Activated CD4-positive, alpha-beta T cell treated with anti-CD3 and anti-CD28 coated beads for 48 hours (primary cell): ENCODE measurements at places on chromosomes 7 and 10.

- no peak for DNase-seq
Observed at GRCh38 chr10:79561257-79561656, 1.1 kb upstream of the SFTPA2 start.

DNA sequence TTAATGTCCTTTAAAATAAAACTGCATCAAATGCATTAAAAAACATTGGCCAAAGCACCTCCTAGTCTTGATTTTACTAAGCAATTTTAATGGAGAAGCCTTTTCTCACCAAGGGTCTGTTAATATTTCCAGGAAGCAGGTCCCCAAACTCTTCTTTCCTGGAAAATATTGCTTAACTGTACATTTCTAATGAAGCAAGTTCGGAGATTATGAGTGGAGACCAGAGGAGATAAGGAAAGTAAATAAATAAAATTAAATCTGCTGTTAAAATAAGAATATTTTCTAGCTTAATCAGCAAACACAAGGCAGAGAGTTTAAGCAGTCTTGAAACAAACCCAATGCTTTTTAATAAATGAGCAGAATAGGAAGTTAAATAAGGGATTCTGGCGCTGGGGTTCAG is 322.4 kb downstream of the PTEN start:
- no peak for DNase-seq

DNA sequence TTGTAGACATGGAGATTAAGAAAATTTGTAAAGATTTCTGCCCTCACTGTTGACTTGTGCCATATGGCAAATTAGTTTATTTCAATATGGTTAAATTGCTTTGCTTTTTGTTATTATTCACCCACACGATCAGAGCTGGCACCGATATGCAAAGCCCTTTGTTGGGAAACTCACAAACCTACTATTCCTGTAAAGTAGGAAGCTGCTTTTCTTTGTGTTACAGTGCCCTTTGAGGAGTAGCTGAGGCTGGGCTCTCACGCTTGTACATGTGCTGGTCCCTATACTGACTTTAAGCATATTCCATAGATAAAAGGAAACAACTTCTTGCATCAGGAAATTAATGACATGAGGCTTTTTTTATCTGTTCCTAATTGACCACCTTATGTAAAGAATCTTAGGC is 17.6 kb upstream of the AOAH start:
- no peak for DNase-seq

- DNase-seq = no peak
Observed at GRCh38 chr7:107960272-107960671, 42.7 kb downstream of the LAMB1 start.

GRCh38 chr10:64855941-64856340 is 1334.7 kb downstream of the REEP3 start:
- no peak for DNase-seq

- no peak for DNase-seq
Observed at GRCh38 chr10:112970021-112970420, 20.0 kb downstream of the TCF7L2 start.

DNA sequence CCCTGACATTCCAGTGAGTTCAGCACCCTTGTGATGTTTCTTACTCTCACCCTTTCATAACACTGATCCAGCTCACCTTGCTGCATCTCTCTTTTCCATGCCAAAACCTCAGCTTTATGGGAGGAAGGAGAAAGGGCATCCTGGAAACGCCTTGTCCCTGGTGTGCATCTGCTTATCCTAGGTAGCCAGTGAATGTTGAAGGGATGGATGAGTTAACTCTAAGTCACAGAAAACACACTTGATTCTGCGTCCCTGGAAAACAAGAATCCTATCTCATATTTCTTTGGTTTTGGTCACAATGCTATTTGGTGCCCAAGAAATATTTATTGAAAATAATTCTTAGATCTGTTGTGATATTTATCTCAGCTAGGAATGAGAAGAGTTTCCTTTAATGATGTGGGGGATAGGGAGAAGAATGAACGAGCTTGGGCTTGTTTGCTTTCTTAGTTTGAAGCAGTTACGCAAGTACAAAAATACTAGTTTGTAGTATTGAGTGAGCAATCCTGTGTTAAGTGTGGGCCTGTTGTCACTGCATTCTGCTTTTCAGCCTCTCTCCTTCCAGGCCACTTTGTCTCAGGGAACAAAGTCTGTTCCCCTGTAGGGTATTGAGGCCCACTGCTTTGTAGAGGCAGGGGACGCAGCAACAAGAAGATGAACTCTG is 126.5 kb downstream of the ARID5B start:
- DNase-seq = no peak

DNA sequence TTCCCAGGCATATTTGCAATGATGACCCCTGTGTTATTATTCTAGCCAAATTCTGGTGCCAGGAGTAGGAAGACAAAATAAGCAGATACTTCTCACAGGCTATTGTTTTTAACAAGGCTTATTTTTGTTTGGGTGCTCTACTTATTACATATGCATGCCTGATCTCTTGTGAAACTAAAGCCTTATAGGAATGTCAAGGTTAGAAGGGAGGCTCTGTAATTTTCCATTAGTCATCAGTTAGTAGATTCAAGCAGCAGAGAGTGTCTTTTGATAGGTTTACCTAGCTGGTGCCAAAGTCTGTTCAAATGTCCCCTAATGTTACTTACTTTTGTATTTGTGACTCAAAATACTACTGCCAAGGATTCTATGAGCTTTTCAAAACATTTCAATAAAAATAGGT is 11.7 kb upstream of the TMEM106B start:
- DNase-seq = no peak

- DNase-seq = no peak
Observed at GRCh38 chr10:3033925-3034324, 33.4 kb upstream of the PFKP start.
